ENCODE measurements at places on chromosomes 11 and 22. TPM values are rescaled to one million over a fixed set of nuclear protein-coding genes. Genes with fewer than 3 reads are reported as not detected.

The PKP3 gene
- polyA plus RNA-seq, result 8.4 TPM

The SHANK2 gene
- 3.0 TPM for polyA plus RNA-seq

The POU2F3 gene
- 0.44 TPM for polyA plus RNA-seq

The VPREB3 gene
- polyA plus RNA-seq, result not detected

The TSSK2 gene
- polyA plus RNA-seq, result 0.25 TPM

The SOX6 gene
- polyA plus RNA-seq, result 1.6 TPM

The CCDC116 gene
- polyA plus RNA-seq, result 0.37 TPM

The SPON1 gene
- polyA plus RNA-seq, result 71.5 TPM

The SCT gene
- polyA plus RNA-seq, result not detected

GRCh38 chr11:76849376-76849775 lies 11.3 kb upstream of the ACER3 start:
- no peak for DNase-seq

- DNase-seq, result no peak
Observed at GRCh38 chr22:50245214-50246072, 620 bp upstream of the TUBGCP6 start.

DNA sequence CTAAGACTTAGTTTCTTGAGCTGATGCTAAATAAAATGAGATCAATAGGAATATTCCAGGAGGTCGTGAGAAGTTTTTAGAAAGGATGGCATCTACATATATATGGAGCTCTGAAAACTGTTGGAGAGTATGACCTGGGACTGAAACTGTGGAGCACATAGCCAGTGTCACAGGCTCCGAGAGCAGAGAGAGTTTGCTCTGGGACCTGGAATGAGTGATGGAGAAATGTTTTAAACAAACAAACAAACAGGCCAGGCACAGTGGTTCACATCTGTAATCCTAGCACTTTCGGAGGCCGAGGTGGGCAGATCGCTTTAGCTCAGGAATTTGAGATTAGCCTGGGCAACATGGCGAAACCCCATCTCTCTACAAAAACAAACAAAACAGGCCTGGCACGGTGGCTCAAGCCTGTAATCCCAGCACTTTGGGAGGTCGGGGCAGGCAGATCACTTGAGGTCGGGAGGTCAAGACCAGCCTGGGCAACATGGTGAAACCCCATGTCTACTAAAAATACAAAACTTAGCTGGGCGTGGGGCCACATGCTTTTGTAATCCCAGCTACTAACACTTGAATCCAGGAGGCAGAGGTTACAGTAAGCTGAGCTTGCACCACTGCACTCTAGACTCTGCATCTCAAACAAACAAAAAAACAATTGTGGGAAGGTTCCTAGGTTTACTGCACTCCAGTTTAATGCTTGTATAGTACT lies 67.1 kb downstream of the SLC35F2 start:
- DNase-seq, result no peak

- DNase-seq, result peak; percentile 70
Observed at GRCh38 chr11:67674442-67674871, at the start of gene ALDH3B2. ALDH3B2 (minus strand) TSS chr11:67674623; CDS start chr11:67666935, 7,688 bp downstream.

GRCh38 chr11:77088236-77089003 lies 14.2 kb upstream of the OMP start:
- DNase-seq, result no peak

GRCh38 chr11:11843211-11843621 lies 1.4 kb downstream of the USP47 start:
- DNase-seq, result no peak

- DNase-seq, result no peak
Observed at GRCh38 chr11:33957304-33957917, 65.5 kb upstream of the LMO2 start.

GRCh38 chr11:35927682-35928081 lies 16.2 kb upstream of the LDLRAD3 start:
- DNase-seq, result no peak

GRCh38 chr11:78300108-78300839 lies 111.6 kb downstream of the USP35 start:
- no peak for DNase-seq

DNA sequence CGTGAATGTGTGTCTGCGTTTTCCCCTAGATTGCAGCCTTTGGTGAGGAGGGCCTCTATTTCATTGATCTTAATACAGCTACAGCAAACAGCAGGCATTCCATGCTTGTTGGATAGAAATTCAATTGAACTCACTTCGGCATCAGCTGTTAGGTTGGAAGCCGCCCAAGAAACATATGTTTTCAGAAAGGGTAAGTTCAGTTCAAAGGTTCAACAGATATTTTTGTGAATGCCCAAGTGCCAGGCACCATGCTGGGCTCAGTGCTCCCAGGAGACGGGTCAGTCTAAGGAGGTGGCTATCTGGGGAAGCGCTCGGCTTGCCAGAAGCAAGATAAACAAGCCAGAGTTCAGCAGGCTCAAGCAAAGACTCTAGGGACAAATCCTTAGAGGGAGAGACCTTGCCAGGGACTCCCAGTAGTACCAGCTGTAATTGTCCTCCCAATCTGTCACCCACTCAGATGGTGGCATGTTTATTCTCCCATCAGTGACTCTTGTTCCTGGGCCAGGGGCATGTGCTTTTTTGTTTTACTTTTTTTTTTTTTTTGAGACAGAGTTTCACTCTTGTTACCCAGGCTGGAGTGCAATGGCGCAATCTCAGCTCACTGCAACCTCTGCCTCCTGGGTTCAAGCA lies 64.5 kb upstream of the LARGE1 start:
- DNase-seq, result no peak

DNA sequence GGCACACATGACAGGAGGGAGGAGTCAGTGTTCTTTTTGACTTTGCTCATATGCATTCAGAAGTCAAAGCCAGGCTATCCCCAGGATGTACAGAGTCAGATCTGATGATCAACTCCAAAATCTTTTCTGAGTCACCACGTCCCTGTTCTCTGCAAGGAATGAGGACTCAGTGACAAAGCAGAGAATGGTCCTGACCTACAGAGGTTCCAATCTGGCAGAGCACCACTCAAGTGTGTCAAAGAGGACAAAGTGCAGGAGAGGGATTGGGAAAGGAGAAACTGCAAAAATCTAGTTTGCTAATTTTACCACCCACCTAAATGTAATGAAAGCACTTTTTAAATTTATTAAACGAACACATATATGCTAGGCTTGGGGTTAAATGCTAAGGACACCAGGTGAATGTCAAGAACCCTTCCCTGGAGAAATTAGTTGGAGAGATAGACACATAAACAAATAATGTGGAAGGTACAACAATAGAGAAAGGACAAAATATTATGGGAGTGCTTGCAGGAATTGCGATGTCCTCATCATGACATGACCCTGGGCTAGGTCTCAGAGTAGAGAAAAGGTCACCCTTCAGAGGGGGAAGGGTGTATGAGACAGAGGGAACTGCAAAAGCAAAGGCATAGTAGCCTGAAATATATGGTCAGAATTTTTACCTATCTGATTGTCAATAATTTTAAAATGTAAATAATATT lies 56.3 kb downstream of the MTNR1B start:
- DNase-seq, result no peak

DNA sequence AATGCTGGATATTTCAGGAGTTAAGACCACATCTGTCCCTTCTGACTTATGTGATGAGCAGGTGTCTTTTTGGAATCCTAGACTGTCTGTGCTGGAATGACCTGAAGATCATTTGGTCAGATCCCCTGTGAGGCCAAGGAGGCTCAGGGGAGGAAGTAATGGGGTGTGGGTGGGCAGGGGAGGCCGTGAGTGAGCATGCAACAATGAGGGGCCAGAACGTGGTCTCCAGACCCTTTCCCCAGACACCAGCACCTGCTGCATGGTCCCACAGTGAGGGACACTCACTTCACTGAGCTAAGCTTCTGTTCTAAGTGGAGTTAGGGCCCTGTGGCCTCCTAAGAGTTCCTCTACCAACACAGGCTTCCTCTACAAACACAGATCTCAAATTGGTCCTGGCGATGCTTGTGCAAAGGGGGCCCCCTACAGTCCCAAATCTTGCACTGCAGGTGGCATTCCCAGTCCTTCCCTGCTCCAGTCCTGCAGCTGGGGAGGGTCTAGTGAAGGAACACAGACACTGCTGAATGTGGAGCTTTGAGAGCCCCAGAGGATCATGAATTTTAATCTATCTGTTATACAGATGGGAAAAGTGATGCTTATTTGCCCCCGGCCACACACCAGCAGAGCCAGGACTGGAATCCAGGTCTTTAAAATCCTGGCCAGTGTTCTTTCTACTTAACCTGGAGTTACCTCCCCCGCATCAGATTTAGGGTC lies 7.4 kb downstream of the USP2 start:
- DNase-seq, result no peak

GRCh38 chr22:38006906-38007305 lies 22.6 kb upstream of the SOX10 start:
- DNase-seq, result no peak

DNA sequence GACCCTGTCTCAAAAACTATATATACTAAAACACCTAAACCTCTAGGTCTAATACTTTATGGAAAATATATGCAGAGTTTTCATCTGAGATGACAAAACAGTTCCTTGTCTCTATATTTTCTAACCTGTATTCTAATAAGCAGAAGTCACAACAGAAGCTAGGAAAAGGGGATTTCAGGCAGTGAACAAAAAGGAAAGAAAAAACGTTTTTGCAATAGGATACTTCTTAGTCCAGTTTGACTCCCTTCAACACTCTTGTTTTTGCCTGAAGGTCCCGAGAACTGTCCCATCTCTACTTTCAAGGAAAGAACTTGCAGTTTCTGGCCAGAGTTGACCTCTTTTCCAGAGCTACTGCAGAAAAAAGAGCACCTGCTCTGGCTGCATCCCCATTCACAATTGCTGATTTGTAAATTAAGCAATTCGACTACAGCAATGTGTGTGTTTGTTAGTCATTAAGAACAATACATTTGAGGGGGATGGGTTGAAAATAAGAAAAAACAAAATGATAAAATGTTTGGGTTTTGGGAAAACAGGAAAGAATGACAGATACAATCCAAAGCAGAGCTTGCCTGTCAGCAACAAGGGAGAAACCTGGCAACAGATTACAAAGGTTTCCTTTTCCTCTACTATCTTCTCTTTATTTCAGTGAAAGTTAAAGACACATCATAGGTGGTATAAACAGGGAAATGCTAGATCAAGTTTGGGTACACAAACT lies 160.0 kb downstream of the FCHSD2 start:
- DNase-seq, result no peak

DNA sequence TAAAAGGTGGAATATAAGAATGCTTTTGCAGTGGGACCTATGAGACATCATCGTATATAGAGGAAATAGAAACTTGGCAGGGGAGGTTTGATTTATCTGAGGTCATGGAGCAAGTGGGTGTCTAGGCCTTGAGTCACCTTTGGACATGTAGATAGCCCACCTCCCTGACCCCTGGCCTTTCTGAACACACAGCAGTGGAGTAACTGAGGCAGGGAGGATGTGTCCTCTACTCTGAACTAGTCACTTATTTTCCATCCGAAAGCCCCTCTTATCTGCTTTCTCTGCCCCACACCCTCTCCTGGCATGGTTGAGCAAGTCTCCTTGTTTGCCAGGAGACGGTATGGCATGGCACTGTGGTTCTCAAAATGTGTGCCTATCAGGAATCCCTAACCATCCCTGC lies 7.9 kb downstream of the CD82 start:
- DNase-seq, result no peak

- no peak for DNase-seq
Observed at GRCh38 chr11:2551131-2551530, 106.3 kb downstream of the KCNQ1 start.

DNA sequence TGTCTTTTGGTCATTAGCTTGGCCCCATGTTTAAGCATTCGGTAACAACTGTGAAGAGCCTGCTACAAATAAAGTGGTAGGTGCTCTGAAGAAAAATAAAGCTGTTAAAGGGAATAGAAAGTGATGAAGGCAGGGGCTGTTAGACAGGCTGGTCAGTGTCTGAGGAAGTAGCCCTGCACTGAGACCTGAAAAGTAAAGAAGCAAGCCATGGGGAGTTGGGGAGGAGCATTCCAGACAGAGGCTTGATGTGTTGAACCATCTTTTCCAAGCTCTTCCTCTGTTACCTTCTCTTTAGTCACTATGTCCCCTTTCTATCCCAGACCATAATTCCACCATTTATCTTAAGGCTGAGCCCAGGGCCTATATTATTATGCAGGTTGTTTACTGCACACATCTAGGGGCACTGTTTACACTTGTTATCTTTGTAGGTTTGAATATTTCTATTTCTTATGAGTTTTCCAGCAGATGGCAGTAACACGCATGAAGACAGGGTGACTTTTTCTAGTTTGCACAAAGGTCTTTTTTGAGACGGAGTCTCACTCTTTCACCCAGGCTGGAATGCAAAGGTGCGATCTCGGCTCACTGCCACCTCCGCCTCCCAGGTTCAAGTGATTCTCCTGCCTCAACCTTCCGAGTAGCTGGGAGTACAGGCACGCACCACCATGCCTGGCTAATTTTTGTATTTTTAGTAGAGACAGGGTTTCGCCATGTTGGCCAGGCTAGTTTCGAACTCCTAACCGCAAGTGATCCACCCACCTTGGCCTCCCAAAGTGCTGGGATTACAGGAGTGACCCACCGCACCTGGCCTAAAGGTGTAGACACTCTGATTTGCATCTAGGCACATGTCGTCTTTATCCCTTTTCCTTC lies 23.0 kb downstream of the ZFTA start:
- DNase-seq, result no peak

DNA sequence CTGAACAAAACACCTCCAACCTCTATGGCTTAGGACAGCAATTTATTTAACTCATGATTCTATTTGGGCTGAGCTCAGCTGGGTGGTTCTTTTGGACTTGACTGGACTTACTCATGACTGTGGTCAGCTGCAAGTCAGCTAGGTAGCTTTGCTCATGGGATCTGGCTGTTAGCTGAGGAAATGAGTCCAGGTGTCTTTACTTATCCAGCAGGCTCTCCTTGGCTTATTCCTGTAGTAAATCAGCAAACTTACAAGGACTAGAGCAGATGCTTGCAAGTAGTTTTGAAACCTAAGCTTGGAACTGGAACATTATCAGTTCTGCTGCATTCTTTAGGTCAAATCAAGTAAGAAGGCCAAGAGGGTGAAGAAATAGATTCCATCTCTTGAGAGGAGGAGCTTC lies 8.0 kb upstream of the HIKESHI start:
- no peak for DNase-seq

DNA sequence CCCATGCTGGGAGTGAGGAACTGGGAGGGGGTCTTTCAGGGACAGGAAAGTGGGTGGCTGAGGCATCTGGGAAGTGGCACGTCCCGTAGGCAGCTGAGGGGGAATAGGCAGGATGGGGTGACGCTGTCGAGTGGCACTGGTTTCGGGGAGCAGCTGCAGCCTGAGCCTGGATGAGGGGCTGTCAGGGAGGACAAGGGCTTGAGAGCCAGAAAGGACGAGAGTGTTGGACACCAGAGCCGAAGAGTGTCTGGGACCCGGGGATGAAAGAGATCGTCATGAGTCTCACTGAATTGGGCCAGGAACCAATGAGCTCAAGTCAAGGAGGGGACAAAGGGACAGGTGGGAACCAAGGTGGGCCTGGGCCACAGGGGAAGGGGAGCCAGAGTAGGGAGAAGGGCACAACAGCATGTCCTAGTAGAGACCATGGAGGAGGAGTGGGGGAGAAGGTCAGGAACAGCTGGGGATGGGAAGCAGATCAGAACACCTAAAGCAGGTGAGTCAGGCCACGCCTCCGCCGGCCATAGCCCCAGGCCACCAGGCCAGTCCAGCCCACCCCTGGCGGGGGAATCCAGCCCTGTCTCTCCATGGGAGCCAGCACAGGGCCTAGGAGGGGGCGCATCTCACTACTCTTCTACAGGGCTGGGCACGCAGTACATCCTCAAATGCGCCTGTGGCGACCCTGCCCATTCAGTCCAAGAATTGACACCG lies 4.2 kb downstream of the RAB3IL1 start:
- no peak for DNase-seq

GRCh38 chr11:126630893-126631798 lies 275.7 kb downstream of the ST3GAL4 start:
- no peak for DNase-seq

- DNase-seq, result peak; percentile 88
Observed at GRCh38 chr11:66344550-66345315, at the start of gene BRMS1. BRMS1 (minus strand) TSS chr11:66345104; CDS start chr11:66342234, 2,870 bp downstream.

Measured in urinary bladder (tissue), 4 donors.